HFFc6 (cell line): ENCODE measurements at places on chromosomes 3 and 15. TPM values are rescaled to one million over a fixed set of nuclear protein-coding genes. Genes with fewer than 3 reads are reported as not detected.

- H3K36me3 ChIP-seq, result peaks cover 5% of the 10 kb centered on the region; the same call in 1 of the 2 replicates
- peak; percentile 25 for DNase-seq
- no peak within 1 kb of the TSS for H3K27ac ChIP-seq
- H3K27me3 ChIP-seq, result peaks cover 48% of the 10 kb centered on the region
- H3K4me3 ChIP-seq, result no peak within 1 kb of the TSS; the same call in 1 of the 2 replicates
Measured at GRCh38 chr3:184229394-184230080, at the start of gene VWA5B2. VWA5B2 (plus strand) TSS chr3:184229585; CDS start chr3:184230529, 944 bp downstream.

- no peaks in the 10 kb centered on the region for H3K27me3 ChIP-seq
- no peak for DNase-seq
- H3K36me3 ChIP-seq, result no peaks in the 10 kb centered on the region
- peak overlapping the region; percentile 52; the same call in 1 of the 2 replicates for H3K27ac ChIP-seq
- H3K4me1 ChIP-seq, result peaks cover 26% of the 10 kb centered on the region
- peak overlapping the region; percentile 91 for H3K4me3 ChIP-seq
Measured at GRCh38 chr15:56468401-56468800, 3.5 kb upstream of the MNS1 start.

- peaks cover 60% of the 10 kb centered on the region for H3K4me1 ChIP-seq
- no peaks in the 10 kb centered on the region; the same call in 1 of the 2 replicates for H3K27me3 ChIP-seq
- no peak overlapping the region for H3K4me3 ChIP-seq
- H3K27ac ChIP-seq, result peak overlapping the region; percentile 83
- no peak for DNase-seq
- H3K36me3 ChIP-seq, result peaks cover 34% of the 10 kb centered on the region
Measured at GRCh38 chr15:64858021-64858575, 16.4 kb downstream of the PLEKHO2 start.

- H3K27ac ChIP-seq, result no peak overlapping the region
- H3K4me3 ChIP-seq, result no peak overlapping the region
- H3K36me3 ChIP-seq, result no peaks in the 10 kb centered on the region
- H3K4me1 ChIP-seq, result no peaks in the 10 kb centered on the region
- no peaks in the 10 kb centered on the region for H3K27me3 ChIP-seq
- no peak for DNase-seq
Measured at GRCh38 chr3:190272747-190273146, 49.5 kb downstream of the CLDN1 start.

- peaks cover 25% of the 10 kb centered on the region for H3K4me1 ChIP-seq
- DNase-seq, result no peak
- H3K27me3 ChIP-seq, result no peaks in the 10 kb centered on the region
- H3K27ac ChIP-seq, result no peak overlapping the region
- no peaks in the 10 kb centered on the region for H3K36me3 ChIP-seq
Measured at GRCh38 chr15:65806397-65806796, 14.3 kb upstream of the DENND4A start.

DNA sequence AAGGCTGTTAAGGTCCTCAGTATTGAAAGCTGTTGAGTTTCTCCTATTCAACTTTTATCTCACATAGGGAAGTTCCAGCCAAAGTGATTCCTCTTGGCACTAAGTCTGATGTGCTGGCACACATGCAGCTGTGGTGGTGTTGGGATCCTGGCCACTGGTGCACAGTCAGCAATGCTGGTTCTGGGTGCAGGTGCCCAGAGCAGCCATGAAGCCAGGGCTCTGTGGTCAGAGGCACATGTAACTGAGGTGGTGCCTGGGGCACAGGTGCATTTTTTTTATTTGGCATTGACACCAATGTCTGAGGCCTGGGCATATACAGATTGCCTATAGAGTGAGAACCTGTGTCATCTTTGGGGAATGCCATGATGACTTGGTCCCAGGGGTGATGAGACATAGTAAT lies 271.4 kb downstream of the POLQ start:
- no peak overlapping the region for H3K27ac ChIP-seq
- no peak overlapping the region for H3K4me3 ChIP-seq
- no peaks in the 10 kb centered on the region for H3K36me3 ChIP-seq
- DNase-seq, result no peak
- H3K4me1 ChIP-seq, result no peaks in the 10 kb centered on the region

DNA sequence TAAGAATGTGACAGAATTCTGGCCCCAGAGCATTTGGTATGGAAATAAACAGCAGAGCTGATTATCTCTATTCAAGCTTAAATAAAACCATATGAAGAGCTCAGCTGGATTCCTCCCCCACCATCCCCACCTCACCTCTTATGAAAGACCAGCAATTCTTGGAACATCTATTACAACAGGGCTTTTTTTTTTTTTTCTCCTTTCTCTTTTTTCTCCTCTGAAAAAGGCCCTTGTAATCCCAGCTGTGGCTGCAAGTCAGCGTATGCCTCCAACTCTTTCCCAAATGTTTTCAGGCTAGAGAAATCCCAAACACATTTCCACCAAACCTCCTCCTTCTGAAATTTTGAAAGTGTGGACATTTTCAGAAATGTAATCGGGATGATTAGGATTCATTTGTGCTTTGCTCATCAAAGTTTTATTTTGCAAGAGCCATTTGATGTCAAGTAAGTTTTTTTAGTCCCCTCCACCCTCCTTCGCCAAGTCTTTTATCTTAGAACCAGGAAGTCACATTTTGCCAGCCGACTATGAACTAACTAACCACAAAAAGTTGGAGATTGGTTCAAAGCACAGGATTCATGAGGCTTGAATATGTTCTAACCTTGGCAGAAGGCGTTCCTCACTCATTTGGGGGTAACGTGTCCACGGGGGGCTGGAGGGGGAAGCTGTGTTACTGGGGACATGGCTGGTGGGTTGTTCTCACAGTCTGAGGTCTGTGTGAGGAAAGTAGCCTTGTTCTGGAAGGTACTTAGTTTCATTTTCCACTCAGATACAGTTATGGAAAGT lies 142.0 kb upstream of the PDZRN3 start:
- H3K4me3 ChIP-seq, result peak overlapping the region; percentile 86
- H3K27ac ChIP-seq, result peak overlapping the region; percentile 91
- H3K4me1 ChIP-seq, result peaks cover 49% of the 10 kb centered on the region
- no peaks in the 10 kb centered on the region for H3K36me3 ChIP-seq
- H3K27me3 ChIP-seq, result no peaks in the 10 kb centered on the region; the same call in none of the 2 replicates

DNA sequence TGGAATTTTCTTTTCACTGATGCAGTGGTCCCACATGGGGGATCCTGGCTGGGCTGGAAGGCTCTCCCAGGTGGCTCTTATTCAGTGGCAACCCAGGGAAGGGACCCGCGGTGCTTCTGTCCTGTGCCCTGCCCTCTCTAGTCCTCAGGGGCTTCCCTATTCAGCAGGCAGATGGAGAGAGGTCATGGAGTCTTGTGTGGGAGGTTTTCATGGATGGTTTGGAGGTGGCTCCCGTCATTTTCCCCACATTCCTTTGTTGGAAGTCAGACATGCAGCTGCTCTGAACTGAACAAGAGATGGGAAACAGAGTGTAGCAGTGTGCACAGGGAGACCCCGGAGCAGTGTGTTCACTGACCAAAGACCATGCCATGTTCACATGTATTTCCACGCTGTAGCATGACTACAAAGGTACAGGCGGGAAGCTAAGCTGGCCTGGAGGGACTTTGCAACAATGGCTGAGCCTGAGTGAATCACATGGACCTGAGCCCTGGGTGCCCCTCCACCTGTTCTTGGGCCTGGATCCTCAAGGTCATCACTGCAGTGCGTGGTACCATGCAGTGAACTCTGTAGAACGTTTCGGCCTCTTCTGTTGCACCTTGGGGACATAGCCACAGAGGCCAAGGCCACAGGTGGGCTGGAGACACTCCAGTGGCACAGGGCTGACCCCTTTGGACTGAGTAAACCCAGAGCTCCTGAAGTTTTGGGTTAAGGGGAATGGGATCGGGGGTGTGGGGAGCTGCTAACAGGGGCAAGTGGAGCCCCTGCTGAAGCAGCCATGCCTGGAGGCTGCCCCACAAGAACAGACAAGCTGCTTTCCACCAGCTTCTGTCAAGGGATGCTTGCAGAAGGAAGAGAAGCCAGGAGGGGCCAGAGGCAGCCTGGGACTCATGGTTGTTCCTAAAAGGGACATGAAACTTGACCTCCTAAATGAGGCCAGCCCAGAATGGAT lies 123.0 kb downstream of the ASB7 start:
- peaks cover 4% of the 10 kb centered on the region for H3K27me3 ChIP-seq
- DNase-seq, result peak; percentile 48
- H3K4me1 ChIP-seq, result peaks cover 65% of the 10 kb centered on the region
- peak overlapping the region; percentile 47 for H3K4me3 ChIP-seq
- peak overlapping the region; percentile 81 for H3K27ac ChIP-seq
- no peaks in the 10 kb centered on the region for H3K36me3 ChIP-seq

GRCh38 chr15:64542091-64542490 lies 81.7 kb downstream of the ZNF609 start:
- H3K36me3 ChIP-seq, result no peaks in the 10 kb centered on the region
- H3K4me3 ChIP-seq, result no peak overlapping the region
- no peak for DNase-seq
- 0 out of 2 replicates have a peak, but pooled peaks cover 2% of the 10 kb centered on the region for H3K4me1 ChIP-seq
- H3K27me3 ChIP-seq, result no peaks in the 10 kb centered on the region
- H3K27ac ChIP-seq, result no peak overlapping the region

- H3K36me3 ChIP-seq, result 0 out of 2 replicates have a peak, but pooled peaks cover 4% of the 10 kb centered on the region
- DNase-seq, result no peak
- H3K27me3 ChIP-seq, result peaks cover 2% of the 10 kb centered on the region; the same call in 1 of the 2 replicates
- H3K4me1 ChIP-seq, result peaks cover 33% of the 10 kb centered on the region
- no peak overlapping the region for H3K27ac ChIP-seq
Measured at GRCh38 chr15:74502301-74502700, 38.7 kb upstream of the ARID3B start.

- peaks cover 7% of the 10 kb centered on the region for H3K4me1 ChIP-seq
- no peak overlapping the region for H3K27ac ChIP-seq
- peaks cover 4% of the 10 kb centered on the region; the same call in 1 of the 2 replicates for H3K27me3 ChIP-seq
- H3K4me3 ChIP-seq, result no peak overlapping the region; the same call in 1 of the 2 replicates
Measured at GRCh38 chr15:31867536-31868442, 162.5 kb upstream of the CHRNA7 start.

Gene DGKG
- total RNA-seq, result 0.47 and 0.54 TPM in 2 replicates

Gene C3orf33
- total RNA-seq, result 2.6 to 4.5 TPM (median 3.5 TPM) in 3 replicates

Gene PLS1
- 0.45 to 1.2 TPM (median 1.0 TPM) in 3 replicates for total RNA-seq

Gene AP3B2
- not detected in 3 replicates for total RNA-seq

Gene SLC22A13
- 0.18 to 0.20 TPM (median 0.18 TPM) in 3 replicates for total RNA-seq

Gene CCDC39
- not detected in 3 replicates for total RNA-seq
